ENCODE measurements at places on chromosomes 2 and 18. TPM values are rescaled to one million over a fixed set of nuclear protein-coding genes. Genes with fewer than 3 reads are reported as not detected.

GRCh38 chr2:66987733-66988132, 409.4 kb upstream of the ETAA1 start:
- H3K27ac ChIP-seq, result no peak overlapping the region
- no peaks in the 10 kb centered on the region for H3K36me3 ChIP-seq
- H3K27me3 ChIP-seq, result no peaks in the 10 kb centered on the region
- H3K4me1 ChIP-seq, result peaks cover 10% of the 10 kb centered on the region
- no peak for DNase-seq

GRCh38 chr2:95695613-95696012, 103.8 kb downstream of the TRIM43 start:
- no peak overlapping the region for H3K27ac ChIP-seq
- no peak for DNase-seq
- peaks cover 16% of the 10 kb centered on the region for H3K4me1 ChIP-seq
- no peaks in the 10 kb centered on the region for H3K36me3 ChIP-seq
- peaks cover 15% of the 10 kb centered on the region for H3K27me3 ChIP-seq

- no peak overlapping the region for H3K4me3 ChIP-seq
- peaks cover 6% of the 10 kb centered on the region for H3K36me3 ChIP-seq
- no peaks in the 10 kb centered on the region for H3K4me1 ChIP-seq
- H3K27ac ChIP-seq, result no peak overlapping the region
- H3K27me3 ChIP-seq, result no peaks in the 10 kb centered on the region
Measured at GRCh38 chr2:239383759-239384156, 17.1 kb downstream of the HDAC4 start.

- H3K4me3 ChIP-seq, result no peak overlapping the region
- peaks cover 4% of the 10 kb centered on the region for H3K4me1 ChIP-seq
- DNase-seq, result no peak
- H3K36me3 ChIP-seq, result peaks cover 18% of the 10 kb centered on the region
Measured at GRCh38 chr18:12460874-12461273, 53.1 kb downstream of the PRELID3A start.

The PLCD4 gene
- total RNA-seq, result 0.90 TPM

The ICOS gene
- not detected for total RNA-seq

DNA sequence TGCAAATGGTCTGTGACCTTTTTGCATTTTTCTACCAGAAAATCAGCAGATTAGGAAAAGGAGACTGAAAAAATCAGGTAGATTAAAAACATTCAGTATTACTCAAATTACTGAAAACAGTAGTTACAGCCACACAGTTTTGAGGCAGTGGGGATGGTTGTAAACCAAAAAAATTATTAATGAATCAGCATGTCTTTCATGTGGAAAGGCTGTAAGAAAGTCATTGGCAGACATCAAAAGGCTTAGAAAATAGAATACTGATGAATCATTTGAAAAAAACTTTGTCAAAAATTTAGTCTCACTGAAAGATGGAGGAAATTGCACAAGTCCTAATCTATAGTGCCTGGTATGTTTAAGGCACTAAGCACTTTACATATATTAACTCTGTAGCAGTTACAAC, 133.9 kb upstream of the GCFC2 start:
- no peak for DNase-seq
- H3K36me3 ChIP-seq, result no peaks in the 10 kb centered on the region
- H3K27me3 ChIP-seq, result no peaks in the 10 kb centered on the region

The POTEJ gene
- not detected for total RNA-seq

DNA sequence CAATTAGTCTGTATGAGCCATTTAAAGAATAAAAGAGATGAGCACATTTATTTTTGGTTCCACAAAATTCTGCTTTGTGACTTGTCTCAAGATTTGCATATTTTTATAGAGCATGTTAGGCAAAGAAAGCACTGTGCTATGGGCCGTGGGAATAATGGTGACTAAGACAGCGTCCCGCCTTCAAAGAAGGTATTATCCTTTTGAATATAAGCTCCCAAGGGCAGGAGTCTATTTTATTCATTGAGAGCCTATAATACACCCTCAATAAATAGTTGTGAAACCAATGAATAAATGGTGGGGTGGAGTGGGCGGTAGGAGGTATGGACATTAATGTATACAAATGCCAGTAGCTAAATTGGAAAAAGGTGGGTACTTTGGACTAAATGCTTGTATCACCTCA, 20.5 kb upstream of the TCF4 start:
- peaks cover 2% of the 10 kb centered on the region for H3K27me3 ChIP-seq
- no peak overlapping the region for H3K27ac ChIP-seq
- no peaks in the 10 kb centered on the region for H3K36me3 ChIP-seq
- DNase-seq, result no peak

DNA sequence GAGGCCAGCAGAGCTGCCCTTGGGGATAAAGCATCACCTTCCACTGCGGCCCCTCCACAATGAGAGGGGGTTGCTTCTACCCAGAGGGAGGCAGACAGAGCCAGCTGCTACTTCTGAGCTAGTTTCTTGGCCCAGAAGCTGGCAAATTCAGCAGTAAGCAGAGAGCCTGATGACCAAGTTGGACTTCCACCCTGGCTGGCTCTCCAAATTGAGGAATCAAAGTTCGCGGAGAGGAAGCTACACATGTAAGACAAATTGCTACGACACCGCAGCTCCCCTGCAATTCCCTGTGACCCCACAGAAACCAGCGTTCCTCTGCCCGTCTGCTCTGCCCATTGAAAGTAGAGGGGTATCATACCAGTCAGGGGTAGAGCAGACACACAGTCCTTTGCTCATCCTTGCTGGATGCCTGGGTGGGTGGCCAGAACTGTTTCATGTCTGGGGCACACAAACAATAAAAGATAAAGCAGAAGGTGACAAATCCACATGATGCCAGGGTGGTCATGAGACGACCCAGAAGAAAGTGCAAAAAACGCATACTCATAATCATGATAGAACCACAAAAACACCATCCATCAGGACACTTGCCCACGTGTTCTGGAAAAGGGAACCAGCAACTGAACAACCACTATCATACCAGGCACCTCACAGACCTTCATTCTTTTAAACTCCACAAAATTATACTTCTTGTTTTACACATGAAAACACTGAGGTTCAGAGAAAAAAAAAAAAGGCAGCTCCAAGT, 5.4 kb downstream of the TFCP2L1 start:
- H3K4me3 ChIP-seq, result no peak overlapping the region
- peaks cover 52% of the 10 kb centered on the region for H3K27me3 ChIP-seq
- no peaks in the 10 kb centered on the region for H3K36me3 ChIP-seq
- DNase-seq, result no peak
- H3K4me1 ChIP-seq, result no peaks in the 10 kb centered on the region

The CAPN13 gene
- not detected for total RNA-seq

GRCh38 chr2:21438949-21439348, 315.2 kb downstream of the TDRD15 start:
- no peak for DNase-seq
- H3K4me3 ChIP-seq, result no peak overlapping the region

GRCh38 chr2:238908960-238909951, 61.4 kb downstream of the TWIST2 start:
- H3K36me3 ChIP-seq, result peaks cover 37% of the 10 kb centered on the region
- peak; percentile 75 for DNase-seq
- H3K27me3 ChIP-seq, result peaks cover 26% of the 10 kb centered on the region
- peaks cover 36% of the 10 kb centered on the region for H3K4me1 ChIP-seq

- no peak overlapping the region for H3K4me3 ChIP-seq
- H3K27me3 ChIP-seq, result no peaks in the 10 kb centered on the region
- H3K36me3 ChIP-seq, result no peaks in the 10 kb centered on the region
Measured at GRCh38 chr2:199439066-199439465, 18.7 kb downstream of the SATB2 start.

The ALPP gene
- not detected for total RNA-seq

GRCh38 chr18:70464343-70465114, 175.7 kb downstream of the SOCS6 start:
- DNase-seq, result peak; percentile 60
- no peak overlapping the region for H3K27ac ChIP-seq
- H3K4me3 ChIP-seq, result peak overlapping the region; percentile 85
- H3K4me1 ChIP-seq, result peaks cover 22% of the 10 kb centered on the region
- H3K27me3 ChIP-seq, result peaks cover 4% of the 10 kb centered on the region
- no peaks in the 10 kb centered on the region for H3K36me3 ChIP-seq

The KCNG2 gene
- not detected for total RNA-seq

DNA sequence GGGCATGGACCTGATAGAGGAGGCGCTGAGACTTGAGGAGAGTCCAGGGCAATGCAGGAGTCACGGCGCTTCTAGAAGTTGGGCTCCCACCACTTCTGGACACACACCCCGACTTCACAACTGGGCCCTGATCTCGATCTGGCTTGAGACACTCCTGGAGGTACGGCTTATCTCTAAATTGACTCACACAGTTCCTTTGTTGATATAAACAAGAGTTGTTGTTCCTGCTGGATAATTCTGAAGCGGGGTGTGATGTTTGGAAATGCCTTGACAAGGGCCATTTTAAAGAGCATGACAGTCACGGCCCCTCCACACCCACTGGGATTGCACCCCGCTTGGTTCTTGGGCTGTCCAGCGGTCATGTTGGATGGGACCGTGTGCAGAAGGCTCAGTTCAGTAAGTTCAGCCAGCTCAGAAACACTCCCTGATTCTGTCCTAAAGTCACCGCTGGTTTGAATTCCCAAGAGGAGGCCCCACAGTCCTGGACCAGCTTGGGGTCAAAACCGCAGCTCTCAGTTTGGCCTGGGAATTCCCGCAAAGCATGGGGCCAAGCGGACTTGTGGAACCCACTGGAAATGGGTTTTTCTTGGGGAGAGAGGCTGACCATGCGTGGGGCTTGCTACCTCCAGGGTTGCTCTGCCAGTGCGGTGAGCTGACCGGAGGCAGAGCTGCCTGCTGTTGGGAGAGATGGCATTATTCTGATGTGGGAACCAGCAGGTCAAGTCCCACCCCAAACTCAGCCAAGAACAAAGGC, 9.3 kb upstream of the NEU2 start:
- no peak for DNase-seq
- no peaks in the 10 kb centered on the region for H3K27me3 ChIP-seq
- H3K4me1 ChIP-seq, result peaks cover 29% of the 10 kb centered on the region
- H3K4me3 ChIP-seq, result no peak overlapping the region
- no peaks in the 10 kb centered on the region for H3K36me3 ChIP-seq
- H3K27ac ChIP-seq, result no peak overlapping the region

GRCh38 chr2:96530144-96530430, 6.5 kb upstream of the ARID5A start:
- peaks cover 73% of the 10 kb centered on the region for H3K4me1 ChIP-seq
- no peak overlapping the region for H3K4me3 ChIP-seq
- no peak overlapping the region for H3K27ac ChIP-seq

- no peak for DNase-seq
- no peak overlapping the region for H3K27ac ChIP-seq
- H3K27me3 ChIP-seq, result no peaks in the 10 kb centered on the region
- peaks cover 51% of the 10 kb centered on the region for H3K4me1 ChIP-seq
- H3K36me3 ChIP-seq, result no peaks in the 10 kb centered on the region
Measured at GRCh38 chr2:127362971-127363370, 24.8 kb downstream of the MAP3K2 start.

DNA sequence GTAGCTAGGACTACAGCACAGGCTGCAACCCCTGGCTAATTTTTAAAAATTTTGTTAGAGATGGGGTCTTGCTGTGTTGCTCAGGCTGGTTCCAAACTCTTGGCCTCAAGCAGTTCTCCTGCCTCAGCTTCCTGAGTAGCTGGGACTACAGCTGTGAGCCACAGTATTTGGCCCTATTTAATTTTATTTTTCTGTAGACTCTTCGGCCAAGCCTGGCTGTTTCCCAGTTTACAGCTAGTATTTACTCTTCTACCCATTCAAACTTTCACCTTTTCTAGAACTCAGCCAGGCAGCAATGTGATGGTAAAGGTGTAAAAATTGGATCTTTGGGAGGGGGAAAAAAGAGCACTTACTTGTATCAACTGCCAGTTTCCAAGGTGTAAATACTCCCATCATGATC, 35.3 kb downstream of the SH3RF3 start:
- peak overlapping the region; percentile 77 for H3K27ac ChIP-seq
- peaks cover 50% of the 10 kb centered on the region for H3K4me1 ChIP-seq
- peak overlapping the region; percentile 53 for H3K4me3 ChIP-seq
- peaks cover 11% of the 10 kb centered on the region for H3K36me3 ChIP-seq

The RBM44 gene
- 0.09 TPM for total RNA-seq

DNA sequence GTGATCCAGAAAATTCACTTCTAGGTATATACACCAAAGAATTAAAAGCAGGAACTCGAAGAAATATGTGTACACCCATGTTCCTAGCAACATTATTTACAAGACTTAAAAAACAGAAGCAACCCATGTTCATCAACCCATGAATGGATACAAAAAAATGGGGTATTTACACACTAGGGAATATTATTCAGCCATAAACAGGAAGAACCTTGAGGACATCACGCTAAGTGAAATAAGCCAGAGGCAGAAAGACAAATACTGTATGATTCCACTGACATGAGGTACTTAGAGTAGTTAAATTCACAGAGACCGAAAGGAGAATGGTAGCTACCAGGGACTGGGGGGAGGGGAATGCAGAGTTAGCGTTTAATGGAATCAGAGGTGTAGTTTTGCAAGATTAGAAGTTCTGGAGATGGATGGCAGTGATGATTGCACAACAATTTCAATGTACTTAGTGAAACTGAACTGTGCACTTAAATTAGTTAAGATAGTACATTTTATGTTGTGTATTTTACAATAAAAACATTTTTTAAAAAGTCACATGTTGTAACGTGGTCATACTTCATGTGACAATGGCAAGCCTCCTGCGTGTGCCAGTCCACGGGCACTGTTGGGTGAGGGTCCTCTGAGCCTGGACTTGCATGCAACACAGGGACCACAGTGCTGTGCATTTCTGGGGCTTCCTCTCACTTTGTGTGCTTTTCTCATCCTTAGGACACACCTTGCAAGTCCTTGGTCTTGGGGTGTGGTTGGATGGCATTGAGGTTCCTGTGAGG, 206.1 kb upstream of the HDAC4 start:
- no peak overlapping the region for H3K27ac ChIP-seq
- H3K36me3 ChIP-seq, result peaks cover 7% of the 10 kb centered on the region
- H3K27me3 ChIP-seq, result no peaks in the 10 kb centered on the region

DNA sequence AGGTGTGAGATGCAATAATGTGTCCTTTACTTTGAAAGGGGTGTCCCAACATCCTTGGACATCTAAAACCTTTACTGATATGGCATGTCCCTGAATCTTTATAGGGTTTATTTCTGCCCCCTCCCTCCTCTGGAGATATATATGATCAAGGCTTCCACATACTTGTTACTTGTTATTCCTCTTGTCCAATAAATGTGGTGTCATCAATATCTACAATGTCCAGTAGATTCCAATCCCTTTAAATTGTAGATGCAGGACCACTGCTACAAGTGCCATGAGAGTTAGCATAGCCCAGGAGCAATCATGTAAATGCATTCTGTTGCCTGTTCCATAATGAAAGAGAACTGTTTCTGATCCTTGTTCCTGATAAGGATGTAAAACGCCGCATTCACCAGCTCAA, 479.7 kb upstream of the MEIS1 start:
- DNase-seq, result no peak
- no peak overlapping the region for H3K4me3 ChIP-seq
- no peaks in the 10 kb centered on the region for H3K4me1 ChIP-seq
- no peaks in the 10 kb centered on the region for H3K36me3 ChIP-seq

- no peak for DNase-seq
- H3K4me1 ChIP-seq, result peaks cover 14% of the 10 kb centered on the region
- H3K4me3 ChIP-seq, result no peak overlapping the region
Measured at GRCh38 chr2:29218071-29218470, 102.9 kb downstream of the CLIP4 start.

The MC4R gene
- total RNA-seq, result not detected

The CTIF gene
- 79.2 TPM for total RNA-seq

GRCh38 chr2:20353241-20353992, 2.8 kb upstream of the PUM2 start:
- no peak for DNase-seq
- no peak overlapping the region for H3K27ac ChIP-seq
- peaks cover 13% of the 10 kb centered on the region for H3K36me3 ChIP-seq
- peaks cover 21% of the 10 kb centered on the region for H3K4me1 ChIP-seq
- H3K4me3 ChIP-seq, result no peak overlapping the region
- no peaks in the 10 kb centered on the region for H3K27me3 ChIP-seq

GRCh38 chr2:228039752-228040534, 141.5 kb downstream of the SPHKAP start:
- no peaks in the 10 kb centered on the region for H3K36me3 ChIP-seq
- no peaks in the 10 kb centered on the region for H3K27me3 ChIP-seq
- DNase-seq, result peak; percentile 5

The PTPRN gene
- 8.6 TPM for total RNA-seq

Measured in HFFc6 (cell line).